NCI-H1092 (cell line): ENCODE measurements at places on chromosomes 5 and 9.

DNA sequence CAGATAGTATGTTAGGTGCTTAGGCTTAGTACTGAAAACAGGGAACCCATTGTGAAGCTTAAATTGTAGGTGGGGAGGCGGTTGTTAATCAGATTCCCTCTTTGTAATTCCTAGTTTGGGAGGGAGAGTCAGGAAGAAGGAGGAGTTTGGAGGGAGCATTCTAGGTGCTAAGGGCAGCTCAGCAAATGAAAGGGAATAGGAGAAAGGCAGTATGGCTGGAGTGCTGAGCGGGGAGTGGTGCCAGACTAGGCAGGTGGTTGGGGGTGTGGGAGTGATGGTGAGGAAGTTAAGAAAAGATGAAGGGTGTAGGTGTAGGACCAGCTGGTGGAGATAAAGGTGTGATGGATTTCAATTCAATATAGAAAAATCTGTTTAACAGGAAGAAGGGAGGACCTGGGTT, 11.1 kb upstream of the GARNL3 start:
- DNase-seq = no peak

DNA sequence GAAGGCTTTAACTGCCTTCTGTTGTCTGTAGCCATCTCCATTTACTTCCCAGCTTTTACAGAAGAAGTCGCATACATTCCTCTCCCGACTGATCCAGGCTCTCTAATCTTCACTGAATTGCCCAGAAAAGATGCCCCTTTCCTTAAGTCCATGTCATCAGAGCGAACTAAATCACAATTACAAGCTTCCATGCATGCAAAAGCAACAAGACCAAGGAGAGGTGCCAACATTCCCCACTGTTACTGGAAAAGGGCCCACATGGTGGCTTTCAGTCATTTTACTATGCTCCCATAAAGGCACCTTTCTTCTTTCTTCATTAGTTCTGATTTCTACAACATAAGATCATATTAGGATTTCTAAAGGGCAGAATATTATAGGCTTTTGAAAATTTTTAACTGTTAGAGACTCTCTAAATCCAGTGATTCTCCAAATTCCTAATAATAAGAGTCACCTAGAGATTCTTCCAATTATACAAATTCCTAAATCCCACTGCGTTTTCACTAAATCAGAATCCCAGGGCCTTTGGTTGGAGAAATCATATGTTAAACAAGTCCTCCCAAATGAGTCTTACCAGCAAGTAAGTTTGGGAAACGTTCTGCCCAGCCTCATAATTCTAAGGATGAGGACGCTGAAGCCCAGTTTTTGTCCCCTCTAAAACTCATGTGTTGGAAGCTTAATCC, 17.0 kb upstream of the ZFR start:
- DNase-seq = no peak

DNA sequence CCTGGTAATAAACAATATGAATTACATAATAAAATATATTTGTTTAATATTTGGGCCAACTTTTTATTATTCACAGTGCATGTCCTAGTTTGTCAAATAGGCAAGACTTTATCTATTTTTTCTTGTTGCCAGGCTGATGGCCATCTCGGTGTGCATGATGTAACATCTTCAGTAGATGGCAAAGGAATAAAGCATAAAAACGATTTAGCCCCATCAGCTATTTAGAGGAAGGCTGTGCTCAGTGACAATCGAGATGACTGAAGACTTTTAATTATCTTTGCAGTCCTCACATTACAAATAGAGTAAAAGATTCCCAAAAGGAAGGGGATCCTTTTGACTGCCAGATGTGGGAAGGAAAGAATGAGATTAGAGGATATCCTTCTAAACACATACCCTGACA, 358.5 kb downstream of the PTPRD start:
- no peak for DNase-seq

GRCh38 chr5:110752953-110753352, 14.1 kb downstream of the SLC25A46 start:
- no peak for DNase-seq

GRCh38 chr9:22590336-22591033, 143.9 kb downstream of the DMRTA1 start:
- no peak for DNase-seq

GRCh38 chr5:108728566-108729241, 19.0 kb upstream of the FER start:
- no peak for DNase-seq

GRCh38 chr9:4193391-4193790, 106.5 kb downstream of the GLIS3 start:
- no peak for DNase-seq

- no peak for DNase-seq
These were observed 14.5 kb upstream of the ROPN1L start for GRCh38 chr5:10427201-10427600.

GRCh38 chr9:127489471-127490115, 38.3 kb downstream of the LRSAM1 start:
- no peak for DNase-seq

DNA sequence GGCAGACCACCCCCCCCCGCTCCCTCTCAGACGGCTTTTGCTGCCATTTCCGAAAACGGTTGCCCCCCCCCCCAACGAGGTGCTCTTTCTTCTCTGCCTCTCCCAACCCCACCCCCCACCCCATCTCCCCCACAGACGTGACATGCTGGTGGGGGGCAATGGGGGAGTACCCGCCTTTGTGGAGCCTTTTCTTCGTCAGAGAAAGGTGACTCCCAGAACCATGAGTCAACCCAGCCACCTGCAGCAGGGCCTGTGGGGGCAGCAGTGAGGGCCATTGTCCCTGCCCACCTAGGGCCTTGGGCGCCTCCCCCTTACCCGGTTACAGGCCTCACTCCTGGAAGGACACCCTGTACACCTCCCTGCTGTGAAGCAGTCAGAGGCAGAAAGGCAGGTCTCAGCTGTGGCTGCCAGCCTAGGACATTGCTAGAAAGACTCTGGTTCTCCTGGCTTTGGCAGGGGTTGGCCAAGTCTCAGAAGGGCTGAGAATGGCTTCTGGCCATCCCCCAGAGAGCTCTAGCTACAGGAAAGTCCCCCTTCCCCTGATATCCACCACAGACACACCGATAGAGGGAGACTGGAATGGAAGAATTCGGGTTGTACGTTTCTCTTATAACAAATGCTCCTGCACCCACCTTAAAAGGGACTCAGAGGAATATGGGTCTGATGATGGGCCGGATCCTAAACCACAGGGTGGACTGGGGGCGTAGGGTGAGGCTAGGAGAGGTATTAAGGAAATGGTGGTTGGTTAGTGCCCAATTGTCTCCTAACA, 2.2 kb downstream of the DNAJB5 start:
- no peak for DNase-seq

GRCh38 chr9:127634021-127634420, 21.9 kb downstream of the STXBP1 start:
- DNase-seq = no peak

DNA sequence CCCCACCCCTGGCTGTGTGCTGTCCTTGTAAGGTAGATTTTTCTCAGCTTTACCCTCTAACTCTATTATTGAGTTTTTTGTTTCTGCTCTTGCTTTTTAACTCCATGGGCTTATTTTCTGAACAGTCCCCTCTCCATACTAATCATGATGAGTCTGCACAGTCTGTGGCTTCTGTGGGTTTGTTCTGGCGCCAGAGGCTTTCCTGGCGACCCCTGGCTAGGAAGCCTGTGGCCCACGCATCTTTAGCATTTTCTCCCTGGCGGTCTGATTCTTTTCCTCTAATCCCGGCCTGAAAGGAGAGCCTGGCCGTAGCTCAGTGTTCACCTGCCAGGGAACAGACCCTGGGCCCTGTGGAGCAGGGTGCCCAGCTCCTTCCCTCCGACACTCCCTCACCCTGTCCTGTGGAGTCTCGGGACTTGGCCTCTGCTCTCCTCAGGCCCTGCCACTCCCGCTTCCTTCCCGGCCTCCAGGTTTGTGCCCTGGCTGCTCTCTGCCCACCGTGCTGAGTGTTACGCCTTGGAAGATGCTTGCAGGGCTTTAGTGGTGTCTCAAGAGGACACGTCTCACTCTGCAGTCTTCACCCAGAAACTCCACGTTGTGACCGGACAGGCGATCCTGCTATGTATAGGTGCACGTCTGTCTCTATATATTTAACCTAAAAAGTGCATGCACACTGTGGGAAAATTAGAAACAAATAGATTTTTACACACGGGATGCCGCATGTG, 31.7 kb upstream of the LRRC14B start:
- no peak for DNase-seq

- DNase-seq = no peak
These were observed 132.5 kb downstream of the HSD17B3 start for GRCh38 chr9:96169484-96169883.

- no peak for DNase-seq
These were observed 85.8 kb upstream of the TAS2R1 start for GRCh38 chr5:9715891-9716335.

DNA sequence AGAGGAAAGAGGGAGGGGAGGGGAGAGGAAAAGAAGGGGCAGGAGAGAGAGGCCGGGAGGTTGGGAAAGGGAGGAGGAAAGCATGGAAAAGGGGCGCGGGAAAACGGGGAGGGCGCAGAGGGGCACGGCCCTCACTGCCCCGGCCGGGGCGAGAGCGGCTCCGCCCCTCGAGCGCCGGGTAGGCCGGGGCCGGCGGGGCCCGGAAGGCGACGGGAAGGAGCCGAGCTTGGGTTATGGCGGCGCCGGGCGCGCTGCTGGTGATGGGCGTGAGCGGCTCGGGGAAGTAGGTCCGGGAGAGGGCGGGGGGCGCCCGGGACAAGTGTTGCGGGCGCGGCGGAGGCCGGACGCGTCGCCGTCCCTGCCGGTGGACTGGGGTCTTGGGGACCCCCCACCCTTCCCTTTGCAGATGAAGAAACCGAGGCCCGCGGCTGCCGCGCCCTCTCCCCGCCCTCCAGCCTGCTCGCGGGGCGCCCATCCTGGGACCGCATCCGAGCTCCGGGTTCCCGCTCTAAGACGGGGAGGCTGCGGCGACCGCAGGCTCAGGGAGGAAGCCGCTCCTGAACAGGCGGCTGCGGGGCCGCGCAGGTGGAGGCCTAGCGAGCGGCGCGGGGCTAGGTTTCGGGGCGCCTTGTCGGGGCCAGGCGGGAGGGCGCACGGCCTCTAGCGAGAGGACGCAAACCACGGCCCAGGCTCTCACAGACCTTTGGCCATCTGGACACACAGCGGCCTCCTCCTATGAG, at the start of gene IDNK:
Gene IDNK (plus strand): TSS at position 205 of the 740 bp plus-strand sequence. CDS start 29 bp downstream, at position 234.
- peak; percentile 58 for DNase-seq

DNA sequence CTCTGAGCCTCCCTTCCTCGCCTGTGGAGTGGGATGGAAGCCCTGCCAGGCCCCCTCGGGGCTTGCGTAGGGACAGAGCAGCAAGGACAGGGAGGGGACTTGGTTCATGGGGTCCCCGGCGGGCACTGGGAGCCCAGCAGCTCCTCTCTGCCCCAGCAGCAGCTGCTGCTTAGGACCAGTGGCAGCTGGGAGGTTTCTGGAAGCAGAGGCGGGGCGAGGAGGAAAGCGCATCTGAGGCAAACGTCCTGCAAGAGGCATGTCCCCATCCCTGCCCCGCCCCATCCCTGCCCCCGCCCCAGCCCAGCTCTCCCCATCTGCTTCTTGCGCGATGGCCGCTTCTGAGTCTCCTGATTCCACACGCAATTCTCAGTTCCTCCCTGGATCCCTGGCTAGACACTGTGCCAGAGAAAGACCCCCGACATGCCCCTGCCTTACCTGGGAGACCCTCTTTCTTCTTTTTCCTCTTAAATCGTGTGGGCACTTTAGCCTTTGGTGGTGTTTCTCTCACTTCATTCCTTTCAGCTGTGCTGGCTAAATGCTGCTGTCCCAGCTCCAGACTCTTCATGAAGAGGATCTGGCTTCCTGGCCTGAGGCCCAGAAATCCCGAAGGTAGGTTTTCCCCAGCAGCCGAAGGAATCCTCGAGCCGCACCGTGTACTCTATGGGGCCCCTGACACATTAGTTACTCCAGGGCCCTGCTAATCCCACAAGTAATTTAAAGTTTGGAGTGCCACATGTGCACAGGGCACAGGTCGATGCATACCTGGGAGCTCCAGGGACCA, 4.4 kb upstream of the OR2S2 start:
- no peak for DNase-seq

- DNase-seq = no peak
These were observed 42.3 kb upstream of the MOCS2 start for GRCh38 chr5:53151713-53152458.

DNA sequence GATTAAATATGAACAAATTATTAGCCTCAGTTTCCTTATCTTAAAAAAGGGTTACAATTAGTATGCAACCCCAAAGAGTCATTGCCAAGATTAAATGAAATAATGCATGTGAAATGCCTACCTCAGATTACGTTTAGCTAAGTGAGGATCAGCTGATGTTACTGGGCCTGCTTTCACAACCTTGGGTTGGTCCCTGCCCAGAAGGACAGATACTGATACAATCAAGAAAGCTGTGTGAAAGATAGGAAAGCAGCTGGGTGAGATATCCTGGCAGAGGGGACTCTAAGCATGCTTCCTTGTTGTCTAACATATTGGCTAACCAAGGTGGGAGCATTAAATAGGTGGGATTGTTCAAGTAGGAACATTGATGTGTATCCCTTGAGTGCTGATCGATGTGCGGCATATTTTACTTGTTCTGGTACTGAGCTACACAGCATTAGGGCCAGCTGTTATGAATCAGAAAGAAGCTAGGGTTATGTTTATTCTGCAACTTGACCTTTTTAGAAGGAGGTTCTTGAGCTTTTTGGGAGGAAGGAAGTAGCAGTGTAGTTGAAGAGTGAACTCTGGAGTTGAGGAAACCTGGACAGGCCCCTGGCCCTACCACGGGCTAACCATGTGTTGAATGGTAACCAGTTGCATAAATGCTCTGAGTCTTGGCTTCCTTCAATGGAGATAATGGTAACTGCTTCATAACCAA, 28.9 kb downstream of the SNX24 start:
- DNase-seq = no peak

GRCh38 chr9:69572611-69573010, 99.6 kb downstream of the APBA1 start:
- no peak for DNase-seq

DNA sequence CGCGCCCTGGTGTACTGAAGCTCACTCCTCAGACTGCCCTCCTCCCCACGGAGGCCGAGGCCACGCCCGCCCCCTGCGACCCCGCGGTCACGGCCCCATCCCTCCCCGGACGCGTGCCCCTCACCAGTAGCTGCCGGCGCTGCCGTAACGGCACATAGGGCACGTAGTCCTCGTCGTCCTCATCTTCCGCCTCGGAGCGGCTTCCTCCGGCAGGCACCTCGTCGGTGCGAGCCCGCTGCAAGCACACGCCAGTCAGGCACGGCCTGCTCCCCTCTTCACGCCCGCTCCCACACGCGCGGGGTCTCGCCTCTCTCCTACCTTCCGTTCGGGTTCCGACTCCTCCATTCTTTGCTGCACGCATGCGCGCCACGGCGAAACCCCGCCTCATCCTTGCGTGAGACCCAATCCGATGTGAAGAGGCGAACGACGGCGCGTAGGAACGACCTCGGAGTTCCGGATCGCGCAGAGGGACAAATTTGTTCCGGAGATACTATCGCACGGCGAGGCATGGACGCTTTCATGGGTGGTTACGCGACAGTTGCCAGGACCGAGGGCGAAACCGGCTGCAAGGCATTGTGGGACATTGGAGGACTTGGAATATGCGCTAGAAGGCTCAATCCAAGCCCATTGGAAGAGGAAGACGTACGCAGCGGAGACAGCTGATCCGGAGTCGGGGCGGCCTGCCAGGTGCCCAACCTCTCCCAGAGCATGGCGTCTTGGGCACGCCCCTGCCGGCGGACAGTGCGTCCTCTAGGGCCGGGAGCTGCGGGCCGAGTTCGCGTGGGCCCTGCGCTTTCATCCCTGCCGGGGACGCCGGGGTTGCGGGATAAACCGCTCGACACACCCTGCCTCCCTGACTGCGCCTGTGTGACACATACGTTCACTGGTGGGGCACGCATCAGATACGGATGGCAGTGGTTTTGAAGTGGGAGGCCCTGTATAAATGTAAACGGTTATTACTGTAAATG, at the start of gene DDX41:
Gene DDX41 (minus strand): TSS at position 361 of the 968 bp plus-strand sequence. CDS start 16 bp downstream, at position 345.
- peak; percentile 94 for DNase-seq

- DNase-seq = no peak
These were observed 12.2 kb upstream of the ALDH1B1 start for GRCh38 chr9:38380230-38380871.

- no peak for DNase-seq
These were observed 42.6 kb upstream of the ANKRD31 start for GRCh38 chr5:75279321-75279720.
